ENCODE measurements at places on chromosomes 7 and 10.
A peak's percentile ranks its signal among the peaks of the same experiment; 100 is the strongest.

GRCh38 chr10:116707981-116708380 is 34.4 kb downstream of the HSPA12A start:
- DNase-seq, result no peak

DNA sequence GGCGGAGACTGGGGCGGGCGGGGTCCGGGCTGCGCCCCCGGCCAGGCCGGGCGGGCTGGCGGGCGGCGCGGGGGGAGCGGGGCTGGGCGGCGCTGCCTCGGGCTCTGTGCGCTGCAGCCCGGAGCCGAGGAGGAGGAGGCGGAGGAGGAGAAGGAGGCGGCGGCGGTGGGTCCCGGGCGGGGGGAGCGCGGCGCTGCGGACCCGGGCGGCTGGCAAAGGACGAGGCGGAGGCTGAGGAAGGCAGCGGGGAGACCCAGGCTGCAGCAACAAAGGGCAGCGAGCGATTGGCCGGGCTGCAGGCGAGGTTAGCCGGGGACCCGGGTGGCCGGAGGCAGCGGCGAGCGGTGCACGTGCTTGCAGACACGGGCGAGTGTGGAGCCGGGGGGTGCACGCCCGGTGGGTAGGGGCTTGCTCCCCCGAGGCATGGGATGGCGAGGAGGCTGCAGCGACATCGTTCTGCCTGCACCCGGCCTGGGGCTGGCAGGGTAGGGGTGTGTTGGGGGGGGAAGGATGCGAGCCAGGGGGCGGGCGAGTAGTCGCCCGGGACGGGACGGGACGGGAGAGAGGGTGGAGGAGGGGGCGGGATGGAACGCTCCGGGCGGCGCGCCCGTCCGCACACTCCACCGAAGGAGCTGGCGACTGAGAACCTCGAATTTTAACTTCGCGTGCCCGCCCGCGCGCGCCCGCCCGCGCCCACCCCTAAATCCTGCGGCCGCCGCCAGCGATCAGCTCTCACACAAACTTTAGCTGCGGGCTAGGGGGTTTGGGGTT is 844 bp upstream of the KAT6B start:
- no peak for DNase-seq

DNA sequence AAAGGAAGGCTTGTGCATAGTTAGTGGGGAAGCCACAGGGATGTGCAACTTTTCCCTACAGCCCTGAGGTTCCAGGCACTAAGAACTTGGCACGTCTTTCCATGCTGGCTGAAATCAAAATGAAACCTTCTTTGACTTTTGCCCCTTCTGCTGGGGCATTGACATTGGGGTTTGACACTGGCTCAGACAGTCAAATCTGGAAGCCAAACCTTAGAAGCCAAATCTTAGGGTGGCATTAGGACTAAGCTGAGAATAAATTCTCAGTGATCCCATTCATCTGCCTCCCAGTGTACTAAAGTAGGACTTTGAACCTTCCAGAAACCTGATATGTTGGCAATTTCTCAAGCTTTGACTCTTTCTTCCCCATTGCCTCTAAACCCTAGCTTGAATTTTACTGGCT is 31.3 kb upstream of the INSYN2A start:
- no peak for DNase-seq

DNA sequence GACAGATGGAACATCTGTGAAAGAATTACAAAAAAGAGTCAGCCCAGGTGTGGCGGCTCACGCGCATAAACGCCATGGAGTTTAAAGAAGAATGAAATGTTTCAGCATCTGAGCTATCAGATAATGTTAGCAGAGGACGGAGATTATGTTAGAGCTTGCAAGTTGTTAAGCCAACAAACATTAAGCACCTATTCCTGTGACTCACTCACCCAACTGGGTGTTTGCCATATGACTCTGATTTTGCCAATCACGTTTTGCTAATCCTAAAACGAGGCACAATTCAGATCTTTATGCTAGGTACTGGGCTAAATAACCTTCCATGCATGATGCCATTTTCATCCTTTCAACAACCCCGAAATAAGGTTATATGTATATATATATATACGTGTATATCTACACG is 29.0 kb upstream of the CCNY start:
- DNase-seq, result no peak

DNA sequence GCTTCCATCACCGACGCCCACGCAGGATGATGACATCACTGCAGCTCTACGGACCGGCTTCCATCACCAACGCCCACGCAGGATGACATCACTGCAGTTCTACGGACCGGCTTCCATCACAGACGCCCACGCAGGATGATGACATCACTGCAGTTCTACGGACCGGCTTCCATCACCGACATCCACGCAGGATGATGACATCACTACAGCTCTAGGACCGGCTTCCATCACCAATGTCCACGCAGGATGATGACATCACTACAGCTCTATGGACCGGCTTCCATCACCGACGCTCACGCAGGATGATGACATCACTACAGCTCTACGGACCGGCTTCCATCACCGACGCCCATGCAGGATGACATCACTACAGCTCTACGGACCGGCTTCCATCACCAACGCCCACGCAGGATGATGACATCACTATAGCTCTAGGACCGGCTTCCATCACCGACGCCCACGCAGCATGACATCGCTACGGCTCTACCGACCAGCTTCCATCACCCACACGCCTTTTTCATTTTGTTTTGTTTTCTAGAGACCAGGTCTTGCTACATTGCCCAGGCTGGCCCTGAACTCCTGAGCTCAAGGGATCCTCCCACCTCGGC is 29.5 kb downstream of the GPER1 start:
- DNase-seq, result no peak

DNA sequence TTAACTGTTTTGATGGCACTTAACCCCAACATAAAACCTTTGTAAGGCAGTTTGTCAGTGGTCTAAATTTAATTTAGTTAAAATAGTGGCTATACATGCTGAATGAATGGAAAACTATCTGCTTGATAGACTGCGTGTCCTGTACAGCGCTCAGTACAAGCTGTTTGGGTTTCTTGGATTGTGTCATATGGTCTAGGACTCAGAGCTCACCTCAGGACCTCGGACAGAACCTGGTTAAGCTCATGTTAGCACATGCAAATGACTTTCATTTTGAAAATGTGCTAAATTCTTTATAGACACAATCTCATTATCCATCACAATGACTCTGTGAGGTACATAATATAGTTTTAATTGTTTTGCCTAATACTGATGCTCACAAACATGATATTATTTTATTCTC is 55.7 kb upstream of the RELN start:
- DNase-seq, result no peak

DNA sequence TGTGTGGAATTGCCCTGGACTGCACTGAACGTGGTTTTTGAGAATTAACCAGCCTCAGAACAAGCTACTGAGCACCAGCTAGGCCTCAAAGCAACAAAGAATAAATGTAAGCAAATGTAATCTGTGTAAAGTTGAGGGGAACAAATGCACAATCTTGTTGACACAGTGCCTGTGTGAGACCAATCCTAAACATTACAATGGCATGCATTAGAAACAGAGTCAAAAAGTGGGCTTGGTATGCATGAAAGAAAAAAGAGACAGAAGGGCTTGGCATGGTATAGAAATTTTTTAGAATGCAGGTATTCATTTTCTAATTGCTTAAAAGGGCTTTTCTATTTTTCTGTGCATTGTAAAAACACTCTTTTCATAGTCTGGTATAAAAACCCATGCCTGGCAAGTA is 224.3 kb downstream of the POU6F2 start:
- no peak for DNase-seq

- peak; percentile 99 for DNase-seq
These were observed 104.4 kb upstream of the ZNF92 start for GRCh38 chr7:65269150-65269856.

GRCh38 chr7:158474488-158474887 is 113.1 kb downstream of the PTPRN2 start:
- no peak for DNase-seq

DNA sequence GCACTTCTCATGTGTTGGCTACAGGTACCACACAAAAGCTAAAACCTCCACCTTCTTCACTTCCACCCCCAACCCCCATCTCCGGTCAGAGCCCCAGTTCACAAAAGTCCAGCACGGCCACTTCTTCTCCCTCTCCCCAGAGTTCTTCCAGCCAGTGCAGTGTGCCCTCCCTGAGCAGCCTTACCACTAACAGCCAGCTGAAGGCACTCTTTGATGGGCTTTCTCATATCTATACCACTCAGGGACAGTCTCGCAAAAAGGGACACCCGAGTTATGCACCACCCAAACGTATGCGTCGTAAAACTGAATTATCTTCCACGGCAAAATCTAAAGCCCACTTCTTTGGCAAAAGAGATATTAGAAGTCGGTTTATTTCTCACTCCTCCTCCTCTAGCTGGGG is 135.7 kb upstream of the SAMD8 start:
- DNase-seq, result no peak

GRCh38 chr7:130142654-130143333 is 62.4 kb downstream of the TMEM209 start:
- no peak for DNase-seq

GRCh38 chr7:33072471-33072870 is 9.9 kb upstream of the NT5C3A start:
- no peak for DNase-seq

DNA sequence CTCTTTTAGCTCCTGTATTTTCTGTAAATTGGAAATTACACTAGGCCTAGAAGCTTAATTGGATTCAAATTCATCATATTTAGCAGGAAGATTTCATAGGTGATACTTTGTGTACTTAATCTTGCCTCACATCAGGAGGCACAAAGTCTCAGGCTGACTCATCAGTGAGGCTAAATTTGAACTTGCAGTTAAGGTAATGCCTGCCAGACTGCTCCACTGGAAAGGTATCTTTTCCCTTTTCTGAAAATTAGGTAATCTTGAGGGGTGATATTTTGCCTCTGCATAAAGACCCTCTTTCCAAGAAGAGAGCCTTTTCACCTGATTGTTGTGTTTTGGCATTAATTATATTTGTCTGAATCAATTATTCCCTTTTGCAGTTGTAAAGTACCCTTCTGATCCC is 14.6 kb downstream of the PPIA start:
- DNase-seq, result no peak

DNA sequence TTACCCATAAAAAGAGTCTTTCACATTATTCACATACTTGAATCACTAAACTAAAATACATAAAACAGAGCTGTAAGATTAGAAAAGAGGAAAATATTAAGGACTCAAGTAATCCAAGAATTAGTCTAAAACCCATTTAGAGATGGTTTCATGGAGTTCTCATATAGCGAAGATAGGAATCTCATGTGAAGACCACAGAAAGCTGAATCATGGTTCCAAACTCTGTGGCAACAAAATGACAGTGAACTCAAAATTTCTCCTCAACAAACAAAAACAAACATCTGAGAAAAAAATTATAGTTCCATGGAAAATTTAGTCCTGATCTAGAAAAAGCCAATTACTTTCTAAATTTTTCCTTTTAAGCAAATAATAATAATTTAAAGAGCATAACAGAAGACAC is 34.6 kb downstream of the BAZ1B start:
- no peak for DNase-seq

GRCh38 chr10:6133331-6134098 is 44.7 kb downstream of the RBM17 start:
- DNase-seq, result no peak
